ENCODE measurements at places on chromosomes 13 and 19.
A peak's percentile ranks its signal among the peaks of the same experiment; 100 is the strongest.

DNA sequence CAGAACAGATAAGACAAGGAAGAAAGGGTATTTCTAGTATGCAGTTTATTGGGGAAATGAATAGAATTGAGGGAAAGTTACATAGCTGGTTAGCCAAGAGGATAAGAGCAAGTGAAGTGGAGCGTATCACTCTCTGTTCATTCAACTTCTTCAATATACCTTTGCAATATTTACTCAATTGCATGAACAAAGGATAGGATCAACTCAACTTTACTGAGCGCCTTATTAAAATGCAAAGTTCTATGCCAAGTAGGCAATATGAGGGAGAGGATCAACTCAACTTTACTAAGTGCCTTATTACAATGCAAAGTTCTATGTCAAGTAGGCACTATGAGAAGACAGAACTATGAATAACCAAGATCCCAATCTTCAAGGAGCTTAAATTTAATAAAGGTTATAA, 43.9 kb downstream of the ZC3H13 start:
- DNase-seq, result no peak

DNA sequence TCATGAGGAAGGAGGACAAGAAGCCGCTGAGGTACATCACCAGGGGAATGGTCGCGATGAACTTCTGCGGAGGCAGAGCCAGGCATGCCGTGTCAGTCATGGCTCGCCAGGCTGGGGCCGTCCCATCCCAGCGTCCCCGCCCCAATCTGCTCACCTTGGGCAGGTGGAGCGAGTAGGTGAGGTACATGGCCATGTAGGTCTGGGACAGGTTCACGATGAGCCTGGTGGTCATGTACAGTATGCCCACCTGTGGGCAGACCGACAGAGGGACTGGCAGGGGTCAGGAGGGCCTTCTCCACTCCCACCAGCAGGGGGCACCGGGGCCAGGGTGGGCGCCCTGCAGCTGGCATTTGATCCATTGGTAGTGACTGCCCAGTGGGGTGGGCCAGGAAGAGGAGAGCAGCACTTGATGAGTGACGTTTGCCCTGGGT, 8.3 kb downstream of the TEKTIP1 start:
- no peak for DNase-seq

DNA sequence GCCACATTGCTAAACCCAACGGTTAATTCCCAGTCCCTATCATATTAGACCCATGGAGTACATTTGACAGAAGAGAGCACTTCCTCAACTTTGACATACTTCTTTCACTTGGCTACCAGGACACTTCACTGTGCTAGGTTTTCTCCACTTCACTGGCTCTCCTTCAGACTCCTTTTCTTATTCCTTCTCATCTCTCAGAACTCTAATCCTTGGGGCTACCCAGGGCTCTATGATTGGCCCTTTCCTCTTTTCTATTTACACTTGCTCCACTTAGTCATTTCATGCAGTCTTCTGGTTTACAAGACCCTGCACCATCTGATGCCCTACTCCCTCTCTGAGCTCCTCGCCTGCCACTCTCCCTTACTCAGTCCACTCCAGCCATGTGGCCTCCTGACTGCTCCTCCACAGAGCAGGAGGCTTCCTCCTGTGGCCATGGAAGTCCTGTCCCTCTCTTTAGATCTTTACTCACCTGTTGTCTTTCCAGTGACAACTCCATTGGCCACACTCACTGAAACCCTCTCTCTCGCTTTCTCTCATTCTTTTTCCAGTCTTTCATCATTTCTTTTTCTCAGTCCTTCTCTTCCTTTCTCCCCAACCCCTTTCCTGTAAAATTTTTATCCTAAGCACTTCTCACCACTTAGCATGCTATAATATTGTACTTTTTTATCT, 90.4 kb downstream of the TBC1D4 start:
- no peak for DNase-seq

DNA sequence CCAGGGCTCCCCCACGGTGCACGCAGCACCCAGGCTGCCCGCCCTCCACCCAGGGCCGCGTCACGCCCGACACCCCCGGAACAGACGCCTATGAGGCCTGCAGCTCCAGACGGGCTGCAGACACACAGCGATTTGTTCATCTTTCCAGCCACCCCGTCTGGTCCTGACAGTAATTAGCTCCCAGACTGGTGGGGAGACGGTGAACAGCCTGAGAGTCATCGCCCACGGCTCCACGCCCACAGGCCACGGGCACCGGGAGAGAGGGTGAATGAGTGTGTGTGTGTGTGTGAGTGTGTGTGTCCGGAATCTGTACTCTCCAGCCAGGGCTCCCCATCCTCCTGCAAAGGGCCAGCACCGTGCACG, 18.1 kb downstream of the GADD45B start:
- DNase-seq, result peak; percentile 51

DNA sequence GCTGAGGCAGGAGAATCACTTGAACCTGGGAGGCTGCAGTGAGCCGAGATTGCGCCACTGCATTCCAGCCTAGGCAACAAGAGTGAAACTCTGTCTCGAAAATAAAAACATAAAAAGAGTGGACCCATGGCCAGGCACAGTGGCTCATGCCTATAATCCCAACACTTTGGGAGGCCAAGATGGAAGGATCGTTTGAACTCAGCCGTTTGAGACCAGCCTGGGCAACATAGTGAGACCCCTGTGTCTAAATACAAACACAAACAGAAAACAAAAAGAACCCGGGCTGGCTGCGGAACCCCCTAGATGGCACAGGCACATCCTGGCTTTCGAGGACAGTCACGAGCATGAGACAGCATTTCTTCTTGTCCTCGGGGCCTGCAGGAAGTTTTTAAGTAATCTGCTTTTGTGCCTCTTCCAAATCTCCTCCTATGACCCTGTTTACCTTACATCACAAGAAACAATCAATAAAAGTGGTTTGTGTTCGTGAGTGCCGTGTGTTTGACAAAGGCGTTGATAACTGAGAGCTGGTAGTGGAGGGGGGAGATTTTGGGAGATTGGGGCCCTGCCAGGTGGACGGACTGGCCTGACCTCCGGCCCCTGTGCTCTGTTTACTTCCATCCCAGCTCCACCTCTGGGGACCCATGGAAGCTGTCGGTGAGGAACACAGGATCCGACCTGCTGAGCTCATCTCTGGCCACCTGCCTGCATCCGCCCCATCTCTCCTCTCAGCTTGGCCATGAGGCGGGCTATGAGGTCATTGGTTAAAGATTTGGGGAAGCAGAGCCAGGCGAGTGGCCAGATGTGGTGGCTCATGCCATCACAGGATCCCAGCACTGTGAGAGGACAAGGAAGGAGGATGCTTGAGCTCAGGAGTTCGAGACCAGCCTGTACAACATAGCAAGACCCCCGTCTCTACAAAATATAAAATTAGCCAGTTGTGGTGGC, 5.9 kb upstream of the GDF15 start:
- DNase-seq, result peak; percentile 51

DNA sequence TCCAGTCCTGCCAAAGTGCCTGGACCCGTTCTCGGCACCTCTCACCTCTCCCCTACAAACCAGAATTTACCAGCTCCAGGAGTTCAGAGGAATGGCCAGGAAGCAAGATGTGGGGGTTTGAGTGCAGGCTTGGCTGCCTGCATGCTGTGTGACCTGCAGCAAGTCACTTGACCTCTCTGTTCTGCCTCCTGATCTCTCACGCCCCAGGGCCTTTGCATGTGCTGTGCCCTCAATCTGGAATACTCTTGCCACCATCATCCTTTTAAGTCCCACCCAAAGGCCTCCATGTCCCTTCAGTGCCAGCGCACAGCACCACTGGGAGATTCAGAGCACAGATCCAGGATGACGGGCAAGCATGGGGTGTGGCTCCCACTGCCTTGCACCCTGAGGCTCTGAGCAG, 43.4 kb downstream of the MYO9B start:
- no peak for DNase-seq

- DNase-seq, result no peak
Measured at GRCh38 chr19:20964798-20965197, 41.7 kb downstream of the ZNF85 start.

DNA sequence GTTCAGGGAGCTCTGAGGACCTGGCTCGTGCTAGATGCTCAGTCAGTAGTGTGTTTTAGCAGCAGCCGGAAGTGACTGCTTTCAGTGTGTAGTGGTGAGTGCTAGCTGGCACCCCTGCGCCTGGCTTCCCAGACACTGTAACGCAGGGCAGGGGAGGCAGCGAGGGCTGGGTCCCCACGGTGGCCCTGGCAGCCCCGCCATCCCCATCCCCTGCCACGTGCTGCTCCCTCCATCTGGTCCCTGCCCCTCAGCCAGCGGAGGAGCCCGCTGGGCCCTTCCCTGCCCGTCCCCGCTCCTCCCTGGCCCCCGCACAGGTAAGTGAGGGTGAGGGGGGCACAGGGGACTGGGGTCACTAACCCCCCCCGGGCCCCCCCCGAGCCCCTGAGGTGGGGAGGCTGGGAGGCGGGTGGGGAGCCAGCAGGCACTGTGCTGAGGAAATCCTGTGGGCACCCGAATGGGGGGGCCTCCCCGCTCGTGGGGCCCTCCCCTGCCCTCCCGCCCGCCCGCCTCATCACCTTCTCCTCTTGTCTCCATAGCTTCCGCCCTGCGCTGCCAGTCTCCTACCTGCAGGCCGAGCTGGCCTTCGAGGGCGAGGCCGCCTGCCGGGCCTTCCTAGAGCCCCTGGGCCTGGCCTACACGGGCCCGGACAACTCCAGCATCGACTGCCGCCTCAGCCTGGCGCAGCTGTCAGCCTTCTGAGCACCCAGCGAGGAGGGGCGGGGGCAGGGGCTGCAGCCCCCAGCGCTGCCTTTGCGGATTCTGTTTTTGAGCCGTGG, 3.2 kb downstream of the LENG9 start:
- no peak for DNase-seq

DNA sequence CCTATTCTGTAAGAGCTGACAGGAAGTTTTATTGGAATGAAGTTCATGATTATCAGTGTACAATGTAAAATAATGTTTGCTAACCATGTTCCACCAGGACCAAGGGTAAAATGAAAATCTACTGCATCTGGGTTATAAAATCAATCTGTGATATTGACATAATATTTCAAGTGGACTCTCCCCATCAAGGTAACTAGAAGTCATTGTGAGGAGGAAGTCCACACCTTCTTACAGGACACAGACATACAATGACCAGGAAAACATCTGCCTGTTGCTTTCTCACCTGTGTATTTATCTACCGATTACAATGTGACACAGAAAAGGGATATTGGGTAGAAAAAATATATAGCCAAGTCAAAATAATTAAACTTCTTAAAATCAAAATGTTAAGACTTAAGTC, 140.7 kb upstream of the RFC3 start:
- DNase-seq, result no peak

DNA sequence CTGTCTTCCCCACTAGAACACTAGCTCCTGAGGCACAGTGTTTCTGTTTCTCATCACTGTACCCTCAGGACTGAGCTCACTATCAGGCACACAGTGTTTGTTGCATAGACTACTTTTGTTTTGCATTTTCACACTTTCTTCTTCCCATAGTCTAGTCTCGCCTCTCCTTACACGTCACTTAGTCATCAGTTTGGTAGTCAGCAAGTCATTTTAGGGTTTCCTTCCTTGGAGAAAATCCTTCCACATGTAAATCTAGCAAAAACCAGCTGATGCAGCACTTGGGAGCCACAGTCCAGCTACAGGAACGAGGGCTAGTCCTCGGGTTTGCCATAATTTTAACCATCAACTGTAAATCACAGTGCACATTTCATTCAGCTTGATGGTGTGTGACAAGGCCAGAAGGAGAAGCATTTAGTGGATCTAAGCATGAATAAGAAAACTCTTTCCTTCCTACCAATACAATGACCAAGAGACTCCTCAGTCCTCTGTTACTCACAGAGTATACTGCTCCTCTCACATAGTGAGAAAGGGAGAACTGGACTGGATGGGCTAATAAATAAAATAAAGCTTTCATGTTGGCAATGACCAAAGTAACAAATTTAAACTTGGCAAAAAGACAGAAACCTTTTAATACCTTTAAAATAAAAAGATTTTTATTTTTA, 221.0 kb downstream of the KLF12 start:
- peak; percentile 48 for DNase-seq

GRCh38 chr19:42433503-42434260, 6.5 kb upstream of the LIPE start:
- DNase-seq, result peak; percentile 63

DNA sequence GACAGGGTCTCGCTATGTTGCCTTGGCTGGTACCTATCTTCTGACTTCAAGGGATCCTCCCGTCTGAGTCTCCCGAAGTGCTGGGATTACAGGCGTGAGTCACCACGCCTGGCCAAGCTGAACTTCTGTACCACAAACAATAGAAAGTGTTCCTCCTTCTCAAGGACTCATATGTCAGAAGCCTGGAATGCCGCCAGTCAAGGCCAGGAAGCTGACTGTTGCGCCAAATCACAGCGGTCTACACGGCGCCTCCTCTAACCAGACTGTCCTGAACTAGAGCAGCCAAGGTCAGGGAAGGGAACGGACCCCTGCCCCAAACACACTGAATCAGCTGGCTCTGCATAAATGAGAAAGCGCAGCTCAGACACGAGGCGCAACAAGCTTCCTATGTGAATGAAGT, 14.6 kb downstream of the RAB20 start:
- DNase-seq, result peak; percentile 97

GRCh38 chr13:64591971-64592370, 2638.2 kb downstream of the PCDH9 start:
- DNase-seq, result peak; percentile 55

DNA sequence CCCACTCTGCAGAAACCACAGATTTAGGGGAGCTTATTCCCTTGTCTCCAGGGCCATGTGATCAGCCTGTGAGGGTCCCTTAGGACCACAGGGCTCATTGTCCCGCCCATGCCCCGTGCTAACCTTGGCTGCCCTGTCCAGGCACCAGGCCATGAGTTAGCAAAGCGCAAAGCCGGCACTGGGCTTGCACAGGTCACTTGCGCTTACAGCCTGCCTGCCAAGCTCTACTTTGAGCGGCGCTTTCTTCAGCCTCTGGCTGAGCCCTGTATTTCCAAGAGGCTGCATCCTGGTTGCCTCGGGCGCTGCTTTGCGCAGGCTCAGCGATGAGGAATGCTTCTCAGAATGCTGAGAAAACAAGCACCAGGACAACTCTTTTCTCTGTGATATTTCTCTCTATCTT, 188.0 kb downstream of the TDRD3 start:
- DNase-seq, result no peak

- DNase-seq, result peak; percentile 40
Measured at GRCh38 chr19:10069046-10069445, 17.1 kb upstream of the SHFL start.

DNA sequence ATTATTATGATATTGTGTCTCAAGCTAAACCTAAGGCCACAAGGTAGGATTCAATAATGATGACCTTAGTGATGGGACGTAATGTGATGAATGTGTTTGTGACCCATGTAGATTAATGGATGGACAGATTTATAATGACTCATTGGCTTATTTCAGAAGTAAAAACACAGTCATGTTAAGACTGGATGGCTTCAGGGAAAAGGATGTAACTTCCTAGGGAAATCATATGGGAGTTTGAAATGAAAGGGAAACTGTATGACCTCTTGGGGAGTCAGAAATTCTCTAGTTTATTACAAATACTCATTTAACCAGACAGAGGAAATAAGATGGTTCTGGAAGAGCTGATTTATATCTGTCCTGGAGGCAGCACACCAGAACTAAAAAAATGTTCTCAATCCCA, 2.9 kb downstream of the EDNRB start:
- DNase-seq, result no peak

- DNase-seq, result peak; percentile 79
Measured at GRCh38 chr13:49098198-49098597, 121.9 kb upstream of the MLNR start.

Data from epithelial cell of esophagus (primary cell).